SK-MEL-5 (cell line): ENCODE measurements at places on chromosomes 6 and 20.

GRCh38 chr20:48155268-48155667 is 370.0 kb upstream of the SULF2 start:
- DNase-seq, result no peak

DNA sequence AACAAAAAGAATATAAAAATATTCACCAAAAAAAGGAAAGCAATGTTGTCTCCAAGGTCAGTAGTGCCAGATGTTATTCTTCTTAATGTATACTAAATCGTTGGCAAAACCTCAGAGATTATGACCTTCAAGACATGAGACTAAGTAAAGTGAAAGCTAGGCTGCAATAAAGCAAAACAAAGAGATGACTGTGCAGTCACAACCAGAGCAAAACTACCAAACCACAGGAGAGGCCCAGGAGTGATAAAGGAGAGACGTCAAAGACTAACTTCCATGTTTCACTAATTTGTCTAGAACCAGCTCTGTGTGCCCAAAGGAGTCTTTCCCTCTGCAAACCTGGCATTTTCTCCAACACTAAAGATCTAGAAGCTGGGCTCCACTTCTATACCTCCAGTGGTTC is 155.9 kb upstream of the POU3F2 start:
- DNase-seq, result peak; percentile 90

- DNase-seq, result no peak
These were observed 10.3 kb downstream of the EEF1A2 start for GRCh38 chr20:63488315-63489251.

DNA sequence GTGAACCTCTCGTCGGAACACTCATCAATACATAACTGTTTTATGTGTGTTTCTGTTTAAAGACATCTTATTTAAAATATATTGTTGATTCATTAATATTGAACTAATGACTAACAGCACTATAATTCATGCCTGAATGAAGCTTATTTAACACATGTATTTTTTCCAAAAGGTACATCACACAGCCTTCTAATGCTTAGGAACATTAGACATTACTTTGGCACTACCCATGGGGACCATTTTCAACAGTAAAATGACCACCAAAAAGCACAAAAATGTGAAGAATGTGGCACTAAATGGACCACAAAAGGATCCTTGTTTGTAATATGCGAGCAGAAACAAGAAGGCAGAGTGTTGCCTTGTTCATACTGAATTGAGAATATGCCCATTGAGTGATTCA is 109.2 kb downstream of the CEP57L1 start:
- DNase-seq, result peak; percentile 9

GRCh38 chr6:39653612-39654011 is 71.6 kb downstream of the KIF6 start:
- DNase-seq, result peak; percentile 81

DNA sequence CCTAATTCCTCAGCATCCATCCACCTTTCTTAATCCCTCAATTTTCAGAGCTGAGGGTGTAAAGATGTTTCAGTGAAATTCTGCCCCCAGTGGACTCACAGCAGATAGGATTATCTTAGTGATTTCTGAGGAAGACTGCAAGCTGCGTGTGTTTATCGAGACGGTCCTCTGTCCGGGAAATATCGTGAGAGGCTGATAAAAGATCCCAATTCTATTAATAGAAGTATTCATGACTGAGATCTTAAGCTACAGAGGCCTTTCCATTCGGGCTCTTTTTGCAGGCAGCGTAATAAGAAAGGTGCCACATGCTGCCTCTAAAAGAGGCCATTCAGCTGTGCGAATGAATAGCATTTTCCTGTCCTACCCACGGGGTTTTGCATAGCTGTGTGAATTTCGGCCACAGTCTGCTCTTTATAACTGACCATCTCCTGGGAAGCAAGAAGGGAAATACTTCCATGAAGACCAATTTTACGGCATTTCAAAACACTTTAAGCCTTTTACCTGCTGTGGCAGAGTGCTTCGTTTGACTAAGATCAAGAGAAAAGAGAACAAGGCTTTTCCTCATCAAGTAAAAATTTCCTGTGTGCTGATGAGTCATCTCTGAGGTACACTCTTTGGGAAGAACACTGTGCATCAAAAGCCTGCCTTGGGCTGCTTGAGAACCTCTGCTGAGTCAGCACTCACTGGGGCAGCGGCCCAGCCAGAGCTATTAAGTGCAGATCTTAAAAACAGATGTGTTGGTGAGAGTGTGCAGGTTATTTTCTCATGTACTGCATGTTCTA is 208.8 kb downstream of the ARHGAP18 start:
- peak; percentile 90 for DNase-seq

GRCh38 chr6:168376120-168376519 is 56.5 kb upstream of the DACT2 start:
- DNase-seq, result no peak

- no peak for DNase-seq
These were observed 25.9 kb downstream of the ACTR5 start for GRCh38 chr20:38774167-38774566.

DNA sequence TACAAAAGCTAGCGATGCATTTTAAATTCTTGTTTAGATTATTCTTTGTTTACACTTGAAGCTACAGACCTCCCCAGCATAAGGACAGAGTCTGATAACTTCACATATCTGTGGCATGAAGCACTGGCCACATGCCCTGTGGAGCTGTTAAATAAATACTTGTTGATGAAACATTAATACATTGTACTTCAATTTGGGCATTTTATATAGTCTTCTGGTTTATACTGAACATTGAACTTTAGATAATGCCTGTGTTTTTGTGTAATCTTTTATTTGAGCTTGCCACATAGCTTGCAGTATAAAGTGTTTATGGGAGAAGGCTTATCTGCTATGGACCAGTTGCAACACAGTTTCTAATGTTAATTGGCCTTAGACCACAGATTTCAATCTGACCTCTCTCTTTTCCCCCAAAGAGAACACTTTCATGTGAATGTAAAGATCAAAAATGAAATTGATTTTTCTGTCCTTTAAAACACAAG is 48.2 kb downstream of the FRK start:
- no peak for DNase-seq

DNA sequence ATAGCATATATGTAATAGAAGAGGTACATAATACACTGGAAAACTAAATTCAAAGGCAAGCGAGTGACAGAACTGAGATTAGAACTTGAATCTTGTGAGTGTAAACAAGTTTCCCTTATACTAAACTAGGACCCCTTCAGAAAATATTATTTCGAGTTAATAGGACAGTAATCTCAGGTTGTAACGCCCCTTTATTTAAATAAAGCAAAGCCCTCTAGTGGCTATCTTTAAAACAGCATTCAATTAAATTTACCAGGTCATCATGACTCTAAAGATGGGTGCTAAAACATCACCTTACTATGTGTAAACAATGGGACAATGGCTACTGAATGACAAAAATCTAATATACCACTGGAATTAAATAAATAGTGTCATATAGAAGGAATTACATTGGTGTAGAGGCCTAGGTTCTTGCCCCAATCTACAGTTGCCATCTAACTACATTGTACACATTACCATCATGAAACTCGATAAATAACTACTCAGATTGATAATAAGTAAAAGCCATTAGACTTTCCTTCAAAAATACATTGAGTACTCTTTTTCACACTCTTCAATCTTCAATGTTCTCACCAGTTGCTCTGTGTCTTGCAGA is 255.4 kb upstream of the IRAK1BP1 start:
- DNase-seq, result peak; percentile 50

DNA sequence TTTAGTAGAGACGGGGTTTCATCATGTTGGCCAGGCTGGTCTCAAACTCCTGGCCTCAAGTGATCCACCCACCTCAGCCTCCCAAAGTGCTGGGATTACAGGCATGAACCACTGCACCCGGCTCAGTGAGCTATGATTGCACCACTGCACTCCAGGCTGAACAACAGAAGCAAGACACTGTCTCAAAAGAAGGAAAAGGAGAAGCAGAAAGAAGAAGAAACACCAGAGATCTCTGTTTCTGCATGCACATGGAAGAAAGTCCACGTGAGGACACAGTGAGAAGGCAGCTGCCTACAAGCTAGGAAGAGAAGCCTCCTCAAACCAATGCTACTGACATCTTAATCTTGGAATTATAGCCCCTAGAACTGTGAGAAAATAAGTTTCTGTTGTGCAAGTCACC is 16.0 kb downstream of the ECT2L start:
- no peak for DNase-seq

DNA sequence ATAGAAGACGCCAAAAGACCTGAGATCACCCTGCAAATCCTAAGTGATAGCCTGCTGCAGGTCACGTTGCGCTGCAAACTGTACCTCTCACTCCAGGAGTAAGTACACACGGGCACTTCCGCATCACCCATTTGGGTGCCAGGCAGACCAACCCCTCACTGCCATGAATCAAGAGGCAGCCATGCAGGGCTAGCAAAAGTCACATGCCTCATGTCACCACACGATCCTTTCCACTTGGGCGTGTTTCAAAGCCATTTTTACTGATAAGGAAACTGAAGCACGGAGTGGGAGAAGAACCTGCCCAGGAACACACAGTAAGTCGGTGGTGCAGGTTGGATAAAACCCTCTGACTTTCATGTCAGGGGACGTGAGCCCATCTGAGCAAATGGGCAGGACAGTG is 37.0 kb downstream of the BPIFB1 start:
- DNase-seq, result no peak

DNA sequence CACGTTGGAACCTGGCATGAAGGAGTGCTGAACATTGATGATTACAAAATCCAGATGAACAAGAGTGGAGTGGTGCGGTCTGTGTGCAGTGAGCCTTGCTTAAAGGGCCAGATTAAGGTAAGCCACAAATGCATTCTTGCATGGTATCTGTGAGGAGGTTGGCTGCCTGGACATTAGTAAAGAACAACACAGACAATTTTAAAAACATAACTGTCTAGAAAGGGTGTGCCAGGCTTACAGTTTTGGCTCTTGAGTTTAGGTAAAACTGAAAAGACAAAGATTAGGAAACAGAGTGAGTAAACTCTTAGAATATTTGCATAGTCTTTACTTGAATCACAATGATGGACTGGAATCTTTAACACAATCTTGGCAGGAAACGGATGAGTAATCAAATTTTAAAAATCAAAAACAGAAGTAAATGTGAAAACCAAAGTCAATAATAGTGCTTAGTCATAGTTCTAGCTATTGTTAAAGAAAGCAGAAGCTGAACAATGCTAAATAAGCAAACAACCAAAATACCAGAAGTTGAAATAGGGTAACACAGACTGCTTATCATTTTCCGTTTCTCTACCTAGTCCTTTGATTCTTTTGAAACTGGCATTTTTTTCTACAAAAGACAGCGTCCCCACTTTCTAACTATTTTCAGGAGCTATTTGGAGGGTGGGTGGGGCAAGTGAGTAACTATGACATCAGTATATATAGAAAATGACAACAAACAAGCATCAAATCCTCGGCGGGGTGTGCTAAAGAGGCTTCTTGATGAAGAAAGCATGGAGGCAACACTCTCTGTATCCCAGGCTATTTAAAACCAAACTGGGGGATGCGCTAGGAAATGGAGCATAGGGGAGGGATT is 185.8 kb upstream of the RAB32 start:
- DNase-seq, result no peak

DNA sequence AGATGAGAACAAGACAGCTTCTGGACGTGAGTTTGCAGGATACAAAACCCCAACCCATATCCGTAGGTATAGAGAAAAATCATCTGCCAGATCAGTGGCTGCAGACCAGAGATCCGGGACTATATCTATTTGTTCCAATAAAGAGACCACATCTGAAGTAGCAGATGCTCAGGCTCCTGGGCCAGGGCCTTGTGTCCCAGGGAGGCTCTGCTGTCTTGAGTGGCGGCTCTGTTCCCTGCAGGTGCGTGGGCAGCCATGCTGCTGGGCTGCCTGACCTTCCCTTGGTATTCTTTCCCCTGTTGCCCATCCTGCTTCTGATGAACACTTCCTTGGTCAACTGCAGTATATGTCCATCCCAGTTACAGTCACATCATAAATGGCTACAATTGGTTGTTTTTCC is 34.9 kb downstream of the ERMARD start:
- no peak for DNase-seq

DNA sequence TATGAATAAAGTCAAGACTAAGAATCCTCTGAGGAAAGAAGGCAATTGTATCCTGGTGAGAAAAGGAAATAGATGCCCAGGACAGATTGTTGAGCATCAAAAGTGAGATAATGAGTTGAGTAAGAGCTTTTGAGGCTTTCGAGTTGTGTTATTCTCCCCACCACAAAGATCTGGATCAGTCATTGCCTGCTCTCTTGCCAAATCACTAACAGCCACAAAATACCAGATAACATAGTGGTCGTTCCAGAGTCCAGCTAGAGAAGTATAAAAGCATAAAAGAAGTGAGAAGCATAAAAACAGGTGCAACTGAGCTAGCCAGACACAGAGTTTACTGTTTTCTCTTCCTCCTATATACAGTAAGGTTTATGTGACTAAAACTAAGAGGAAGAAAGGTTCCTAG is 4.9 kb downstream of the SPINT4 start:
- DNase-seq, result no peak

DNA sequence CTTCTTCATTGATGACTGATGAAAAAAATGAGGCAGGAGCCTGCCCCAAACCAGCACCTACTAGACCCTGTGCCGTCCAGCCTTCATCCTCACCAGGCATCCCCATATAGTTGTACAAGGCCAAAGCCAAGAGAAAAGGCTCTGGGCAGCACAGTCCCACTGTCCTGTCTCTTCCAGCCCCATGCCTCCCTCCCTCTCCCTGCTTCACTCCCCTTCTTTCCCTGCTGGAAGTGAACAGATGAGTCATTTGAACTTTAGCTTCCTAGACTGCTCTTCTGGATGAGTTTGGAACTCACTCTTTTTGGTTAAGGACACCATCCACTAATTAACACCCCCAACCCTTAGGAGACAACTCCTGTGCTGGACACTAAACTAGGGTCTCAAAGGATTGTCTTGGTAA is 235.2 kb downstream of the LRFN2 start:
- no peak for DNase-seq

DNA sequence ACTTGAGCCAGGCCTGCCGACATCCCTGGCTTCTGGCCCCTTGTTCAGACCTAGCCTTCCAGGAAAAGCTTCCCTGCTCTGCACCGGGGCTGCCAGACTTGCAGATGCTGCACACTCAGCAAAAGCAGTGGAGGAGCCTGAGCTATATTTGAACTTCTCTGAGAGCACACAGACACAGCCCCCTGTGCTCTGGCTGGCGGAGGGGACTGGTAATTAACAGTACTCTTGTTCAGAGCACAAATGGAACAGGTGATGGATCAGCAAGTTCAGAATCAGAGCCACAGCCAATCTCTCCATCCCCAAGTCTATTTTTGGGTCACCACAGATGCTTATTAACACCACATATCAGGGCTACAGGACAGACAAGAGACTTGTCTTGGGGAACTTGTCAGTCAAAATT is 27.6 kb upstream of the RIMS4 start:
- no peak for DNase-seq

DNA sequence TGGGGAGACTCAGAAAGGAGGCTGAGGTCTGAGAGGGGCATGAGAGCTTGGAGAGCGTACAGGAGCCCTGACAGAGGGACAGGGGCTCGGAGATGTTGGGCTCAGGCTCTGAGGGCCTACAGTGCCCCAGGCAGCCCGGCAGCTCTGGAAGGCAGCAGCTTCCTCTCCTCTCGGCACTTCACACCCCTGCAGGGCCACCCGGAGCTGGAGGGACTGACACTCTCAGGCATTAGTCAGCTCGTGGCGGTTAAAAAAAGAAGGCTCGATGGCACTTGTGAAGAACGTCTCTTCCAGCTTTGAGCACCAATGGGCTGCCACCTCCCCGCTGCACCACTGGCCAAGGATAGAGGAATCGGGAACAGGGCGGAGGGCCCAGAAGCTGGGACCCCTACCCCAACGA is 62.6 kb upstream of the SIRPA start:
- DNase-seq, result no peak

- no peak for DNase-seq
These were observed 114.5 kb downstream of the TCP11 start for GRCh38 chr6:35026434-35027222.
